ENCODE measurements at places on chromosomes 11 and 22.

GRCh38 chr22:43747877-43748276 is 64.2 kb downstream of the EFCAB6 start:
- DNase-seq, result no peak

- DNase-seq, result no peak
These were observed 5.9 kb upstream of the ETS1 start for GRCh38 chr11:128593281-128593680.

DNA sequence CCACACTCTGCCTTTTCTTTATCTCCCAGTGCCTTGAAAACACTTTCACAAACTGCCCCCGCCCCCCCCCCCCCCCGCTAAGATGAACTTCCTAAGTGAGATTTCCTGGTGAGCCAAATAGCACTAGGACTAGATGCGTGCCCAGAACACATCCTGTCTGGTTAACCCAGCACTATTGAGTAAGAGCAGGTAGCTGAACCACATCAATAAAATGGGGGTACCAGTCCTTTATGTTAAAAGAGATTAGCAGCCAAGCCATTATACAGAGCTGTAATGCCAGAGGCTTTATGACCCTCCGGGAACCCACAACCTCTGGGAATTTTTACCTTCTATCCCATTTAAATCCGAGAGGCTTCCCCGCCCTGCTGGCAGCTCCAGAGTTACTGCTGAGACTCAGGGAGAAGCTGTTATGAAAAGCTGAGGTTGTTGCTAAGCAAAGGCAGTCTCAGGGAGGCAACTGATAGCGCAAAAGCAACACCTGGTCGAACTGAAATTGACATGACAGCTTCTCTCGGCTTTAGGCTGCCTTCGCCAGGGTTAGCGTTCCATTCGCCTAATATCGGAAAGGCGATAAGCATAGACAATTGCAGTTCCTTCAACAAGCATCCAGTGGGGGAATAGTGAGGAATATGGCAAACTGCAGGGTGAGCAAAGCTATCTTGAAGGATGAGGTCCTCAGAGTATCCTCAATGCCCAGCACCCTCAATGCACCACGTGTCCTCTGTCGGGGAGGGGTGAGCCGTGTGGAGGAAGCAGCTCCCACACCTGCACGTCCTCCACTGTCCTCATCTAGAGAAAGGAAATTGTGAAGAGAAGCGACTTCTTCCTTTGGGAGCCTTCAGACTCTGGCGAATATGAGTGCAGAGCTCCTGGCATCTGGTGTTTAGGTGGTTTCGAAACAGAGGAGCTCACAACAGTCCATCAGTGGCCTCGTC is 977.0 kb downstream of the NTM start:
- no peak for DNase-seq

GRCh38 chr11:92357344-92357743 is 132.7 kb downstream of the FAT3 start:
- no peak for DNase-seq

DNA sequence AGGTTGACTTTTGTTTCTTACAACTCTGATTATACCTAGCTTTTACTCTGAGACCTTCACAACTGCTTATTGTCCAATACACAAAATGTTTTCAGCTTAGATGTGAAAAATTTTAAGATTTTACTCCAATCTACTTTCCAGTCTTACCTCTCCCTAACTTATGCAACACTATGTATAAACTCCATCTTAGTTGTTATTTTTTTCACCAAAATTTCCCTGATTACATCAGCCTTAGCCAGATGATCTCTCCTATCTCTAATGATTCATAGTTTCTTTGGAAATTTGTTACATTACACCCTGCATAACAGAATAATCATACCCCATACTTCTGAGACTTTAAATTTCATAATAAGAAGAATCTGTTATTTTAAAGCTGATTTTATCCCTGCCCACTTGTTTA is 621.0 kb upstream of the ANO3 start:
- DNase-seq, result no peak

GRCh38 chr11:61715867-61716266 is 35.7 kb downstream of the DAGLA start:
- no peak for DNase-seq

GRCh38 chr11:65654375-65655349 is 8.1 kb downstream of the RELA start:
- no peak for DNase-seq

DNA sequence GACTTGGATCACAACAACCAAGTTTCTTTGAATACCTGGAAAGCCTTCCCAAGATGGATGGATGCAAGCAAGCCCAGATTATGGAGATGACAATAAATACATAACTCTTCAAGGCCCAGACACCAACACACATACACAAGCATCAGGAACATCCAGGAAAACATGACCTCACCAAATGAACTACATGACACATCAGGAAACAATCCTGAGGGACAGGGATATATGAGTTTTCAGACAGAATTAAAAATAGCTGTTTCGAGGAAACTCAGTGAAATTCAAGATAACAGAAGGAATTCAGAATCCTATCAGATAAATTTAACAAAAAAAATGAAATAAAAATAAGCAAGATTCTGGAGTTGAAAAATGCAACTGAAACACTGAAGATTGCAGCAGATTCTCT is 659.4 kb downstream of the METTL15 start:
- no peak for DNase-seq

DNA sequence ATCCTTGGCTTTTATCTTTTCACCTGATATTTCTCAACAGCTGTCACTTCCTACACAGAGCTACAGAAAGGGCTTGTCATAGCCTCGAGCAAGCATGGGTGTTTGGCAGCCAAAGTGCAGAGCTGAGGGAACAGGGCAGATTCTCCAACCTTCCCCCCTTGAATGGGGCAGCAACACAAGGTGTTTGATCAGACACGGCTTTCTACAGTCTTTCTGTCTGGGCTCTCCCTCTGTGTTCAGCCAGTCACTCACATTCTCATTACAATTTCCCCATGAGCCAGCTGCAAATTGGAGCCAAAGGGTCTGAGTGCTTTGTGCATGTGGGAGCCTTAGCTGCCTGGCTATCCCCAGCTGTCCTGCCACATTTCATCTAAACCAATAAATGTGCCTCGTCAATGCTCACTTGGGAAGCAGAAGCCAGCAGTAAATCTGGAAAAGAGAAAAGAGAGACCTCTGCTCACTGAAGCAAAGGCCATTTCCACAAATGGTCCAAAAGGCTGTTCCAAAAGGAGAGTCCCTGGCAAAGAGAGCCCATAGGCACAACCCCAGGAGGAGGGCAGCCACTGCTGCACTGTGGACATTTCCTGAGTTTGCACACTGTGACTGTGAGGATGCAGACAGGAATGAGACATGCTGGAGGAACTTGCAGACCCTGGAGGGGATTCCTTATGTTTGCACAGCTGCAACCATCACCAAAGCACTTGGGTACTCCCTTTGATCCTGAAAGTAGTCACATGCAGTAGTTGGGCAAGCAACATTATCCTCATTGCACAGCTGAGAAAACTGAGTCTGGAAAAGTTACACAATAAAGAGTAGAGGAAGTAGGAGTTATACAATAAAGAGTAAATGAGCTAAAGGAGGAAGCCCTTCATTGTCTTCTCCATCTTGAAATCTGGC is 186.8 kb downstream of the FAM181B start:
- no peak for DNase-seq

- DNase-seq, result no peak
These were observed 24.5 kb upstream of the BLID start for GRCh38 chr11:122140500-122140899.

DNA sequence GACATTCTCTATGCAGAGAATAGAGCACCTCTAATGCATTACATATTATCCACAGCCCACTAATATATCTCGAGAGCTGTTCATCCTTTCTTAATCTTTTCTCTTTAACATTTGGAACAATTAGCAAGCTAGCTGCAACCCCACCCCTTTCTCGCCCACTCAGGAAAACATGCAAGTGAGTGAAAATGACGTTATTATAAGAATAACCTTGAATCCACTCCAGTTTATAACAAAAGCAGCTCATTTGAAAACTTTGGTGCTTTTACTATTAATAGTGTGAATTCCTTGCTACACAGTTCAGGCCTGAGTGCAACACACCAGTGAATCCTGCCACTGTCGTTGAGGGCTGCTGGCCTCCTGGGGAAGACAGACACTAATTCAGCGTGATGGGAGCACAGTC is 63.3 kb upstream of the BMAL1 start:
- no peak for DNase-seq

DNA sequence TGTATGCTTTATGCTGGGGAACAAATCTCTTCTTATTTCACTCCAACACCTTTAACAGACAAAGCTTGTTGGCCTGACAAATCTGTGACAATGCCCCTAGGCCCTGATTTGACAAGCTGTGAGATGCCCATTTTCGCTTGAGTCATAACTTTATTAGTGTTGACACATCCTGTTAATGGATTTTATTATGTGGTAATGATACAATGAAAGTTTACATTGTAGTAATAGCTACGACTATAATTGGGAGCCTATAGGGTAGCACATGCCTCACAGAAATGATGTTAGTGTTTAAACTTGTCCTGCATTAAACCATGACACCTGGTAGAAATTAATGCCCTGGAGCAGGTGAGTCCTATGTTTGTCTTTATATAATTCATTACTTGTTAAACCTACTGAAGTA is 3.3 kb upstream of the MMP10 start:
- no peak for DNase-seq

GRCh38 chr11:6357222-6357621 is 33.1 kb upstream of the SMPD1 start:
- DNase-seq, result peak; percentile 57

DNA sequence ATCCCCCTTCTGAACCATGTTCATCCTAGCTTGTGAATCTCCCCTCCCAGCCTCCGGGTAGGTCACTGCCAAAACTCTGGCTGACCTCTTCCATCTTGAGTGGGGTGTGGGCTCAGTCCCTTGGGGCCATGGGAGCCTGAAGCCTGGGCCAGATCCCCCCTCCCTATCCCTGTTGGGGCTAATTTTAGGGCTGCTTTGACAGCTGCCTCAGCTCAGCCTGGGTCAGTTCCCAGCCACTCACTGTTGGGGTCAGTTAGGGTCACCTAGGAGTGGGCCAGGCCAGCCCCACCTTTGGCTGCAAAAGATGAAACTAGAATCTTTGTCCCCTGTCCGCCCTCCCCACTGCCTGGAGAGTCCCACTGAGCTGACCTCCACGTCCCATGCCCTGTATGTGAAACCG is 29.8 kb upstream of the P2RY2 start:
- no peak for DNase-seq

- DNase-seq, result no peak
These were observed 1.2 kb upstream of the PPP1R14B start for GRCh38 chr11:64247729-64248531.

DNA sequence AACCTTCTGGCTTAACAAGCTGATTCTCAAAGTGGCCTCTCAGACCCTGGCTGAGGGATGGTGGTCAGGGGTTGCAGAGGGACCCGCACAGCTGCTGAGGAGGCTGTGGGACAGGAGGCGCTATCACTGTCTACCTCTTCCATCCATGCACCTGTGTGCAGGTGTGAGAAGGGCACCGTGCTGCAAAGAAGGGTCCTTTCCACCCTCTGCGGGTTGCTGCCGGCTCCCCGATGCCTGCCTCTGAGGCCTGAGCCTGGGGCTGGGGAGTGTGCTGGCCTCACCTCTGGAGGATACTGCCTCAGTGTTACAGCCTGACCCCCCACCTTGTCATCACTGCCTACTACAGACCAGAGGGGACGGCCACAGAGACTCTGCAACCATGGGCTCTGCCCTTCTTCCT is 66.1 kb upstream of the B3GAT1 start:
- DNase-seq, result no peak

GRCh38 chr22:43587574-43587973 is 175.8 kb downstream of the MPPED1 start:
- DNase-seq, result no peak

DNA sequence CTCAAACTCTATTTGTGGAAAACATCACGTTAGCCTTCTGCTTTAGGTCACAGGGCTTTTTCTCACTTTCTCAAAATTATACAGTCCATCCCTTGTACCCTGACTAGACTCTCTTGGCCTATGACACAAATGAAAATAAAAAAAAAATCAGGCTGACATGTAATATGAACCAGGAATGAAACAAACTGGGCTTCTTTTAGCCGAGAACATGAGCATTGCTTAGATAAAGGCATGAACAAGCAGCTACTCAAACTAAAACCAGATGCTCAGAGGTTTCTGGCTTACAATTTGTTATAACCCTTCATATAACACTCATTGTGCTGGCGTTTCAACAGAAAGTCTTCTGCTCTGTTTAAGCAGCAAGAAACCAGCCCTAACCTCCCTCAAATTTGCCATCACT is 265.5 kb upstream of the NARS2 start:
- peak; percentile 83 for DNase-seq

GRCh38 chr11:33021501-33021900 is 5.8 kb downstream of the DEPDC7 start:
- DNase-seq, result no peak

- DNase-seq, result peak; percentile 67
These were observed 1.8 kb upstream of the MARK2 start for GRCh38 chr11:63837027-63837688.

All from HFF-Myc (cell line).